HCT116 (cell line): ENCODE measurements at places on chromosomes 12 and 14. TPM values are rescaled to one million over a fixed set of nuclear protein-coding genes. Genes with fewer than 3 reads are reported as not detected.

GRCh38 chr12:75042125-75042524 lies 167.5 kb downstream of the KCNC2 start:
- no peaks in the 10 kb centered on the region for H3K27me3 ChIP-seq
- H3K4me1 ChIP-seq = no peaks in the 10 kb centered on the region
- no peak overlapping the region for H3K4me3 ChIP-seq
- DNase-seq = no peak
- H3K36me3 ChIP-seq = no peaks in the 10 kb centered on the region

Gene SOAT2
- 0.17 TPM for total RNA-seq

DNA sequence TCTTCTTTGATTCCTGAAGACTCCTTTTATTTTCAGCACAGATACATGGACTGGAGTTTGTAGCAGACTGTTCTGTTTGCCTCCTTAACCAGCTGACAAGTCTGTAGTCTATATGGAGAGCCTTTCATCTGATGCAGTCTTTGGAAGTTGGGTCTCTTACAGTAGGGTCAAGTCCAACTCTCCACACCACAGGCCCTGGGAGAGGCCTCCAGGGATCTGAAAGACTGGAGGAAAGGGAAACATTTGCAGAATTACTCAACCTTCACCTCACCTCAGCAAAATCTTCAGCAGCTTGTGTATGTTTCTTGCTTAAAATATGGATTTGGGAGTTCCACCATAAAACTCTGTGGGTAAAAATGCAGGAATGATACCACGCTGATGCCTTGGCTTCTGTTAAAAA lies 188.4 kb downstream of the MSRB3 start:
- H3K27me3 ChIP-seq = no peaks in the 10 kb centered on the region
- H3K27ac ChIP-seq = peak overlapping the region; percentile 48; the same call in 1 of the 2 replicates
- H3K36me3 ChIP-seq = no peaks in the 10 kb centered on the region
- DNase-seq = no peak
- peaks cover 58% of the 10 kb centered on the region for H3K4me1 ChIP-seq
- no peak overlapping the region for H3K4me3 ChIP-seq

DNA sequence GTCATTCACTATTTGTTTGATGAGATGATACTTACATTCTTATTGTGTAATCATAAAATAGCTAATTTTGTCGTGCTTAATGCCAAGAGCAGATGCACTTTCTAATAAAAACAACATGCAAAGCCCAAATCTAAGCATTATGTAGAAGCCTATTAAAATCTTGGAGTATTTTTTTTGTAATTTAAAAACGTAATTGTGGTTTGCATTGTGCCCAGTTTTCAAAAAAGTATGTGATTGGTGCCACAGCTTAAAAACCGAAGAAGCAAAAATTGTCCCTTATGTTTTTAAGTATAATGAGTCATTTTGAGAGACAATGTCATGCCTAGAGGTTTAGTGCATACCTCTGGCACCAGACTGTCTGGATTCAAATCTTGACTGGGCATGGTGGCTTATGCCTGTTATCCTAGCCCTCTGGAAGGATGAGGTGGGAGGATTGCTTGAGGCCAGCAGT lies 464.8 kb upstream of the RGS6 start:
- no peak overlapping the region for H3K4me3 ChIP-seq
- no peaks in the 10 kb centered on the region for H3K27me3 ChIP-seq
- no peak for DNase-seq
- H3K27ac ChIP-seq = no peak overlapping the region
- H3K36me3 ChIP-seq = no peaks in the 10 kb centered on the region

Gene MYO1H
- not detected for total RNA-seq

DNA sequence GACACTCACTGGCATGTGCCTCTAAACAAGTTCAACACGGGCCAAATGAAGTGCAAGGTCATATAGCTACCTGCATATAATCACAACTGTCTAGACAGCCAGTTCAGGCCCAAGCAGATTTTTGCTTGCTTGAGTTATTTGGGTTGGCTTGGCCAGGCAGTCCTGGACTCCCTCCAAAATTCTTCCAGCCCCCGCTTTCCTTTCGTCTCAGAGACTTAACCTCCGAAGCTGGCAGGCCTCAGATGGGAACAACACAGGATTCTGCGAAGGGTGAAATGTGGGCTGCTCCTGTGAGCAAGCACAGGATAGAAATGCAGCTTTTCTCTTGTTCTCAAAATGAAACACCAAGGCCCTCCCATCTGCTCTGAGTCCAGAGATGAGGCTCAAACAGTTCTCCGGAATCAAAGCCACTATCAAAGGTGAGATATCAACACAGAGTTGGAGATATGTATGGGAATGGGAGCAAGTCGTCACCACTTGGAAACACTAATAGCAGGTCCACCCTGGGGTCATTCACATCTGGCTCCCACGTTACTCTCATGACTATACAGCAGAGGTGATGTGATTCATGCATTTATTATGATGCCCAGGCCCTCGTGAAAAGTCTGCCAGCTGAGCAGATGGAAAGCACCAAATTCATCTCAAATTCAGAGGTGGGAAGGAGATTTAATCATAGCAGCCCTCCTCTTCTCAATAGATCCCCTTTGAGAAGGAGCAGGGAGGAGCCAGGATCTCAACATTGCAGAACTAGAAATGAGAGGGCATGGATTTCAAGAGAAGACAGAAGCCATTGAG lies 389.8 kb downstream of the NUAK1 start:
- H3K4me3 ChIP-seq = no peak overlapping the region
- H3K4me1 ChIP-seq = no peaks in the 10 kb centered on the region
- peaks cover 9% of the 10 kb centered on the region for H3K27me3 ChIP-seq
- no peak for DNase-seq
- no peaks in the 10 kb centered on the region for H3K36me3 ChIP-seq
- H3K27ac ChIP-seq = no peak overlapping the region

DNA sequence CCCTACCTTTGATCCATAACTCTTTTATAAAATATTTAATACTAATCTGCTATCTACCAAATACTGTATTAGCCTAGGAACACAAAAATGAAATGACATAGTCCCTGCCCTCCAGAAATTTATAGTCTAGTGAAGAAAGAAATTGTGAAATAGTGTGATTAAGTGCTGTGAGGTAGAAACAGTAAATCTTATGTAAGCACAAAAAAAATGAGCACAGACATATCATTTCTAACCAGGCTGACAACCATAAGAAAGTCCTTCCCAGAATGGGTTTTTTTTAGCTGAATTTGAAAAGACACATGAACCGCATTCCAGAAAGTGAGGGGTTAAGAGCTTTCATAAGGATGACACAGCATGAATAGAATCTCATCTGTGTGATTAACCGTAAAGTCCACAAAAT lies 145.9 kb downstream of the SOX5 start:
- H3K36me3 ChIP-seq = no peaks in the 10 kb centered on the region
- DNase-seq = no peak
- no peaks in the 10 kb centered on the region for H3K4me1 ChIP-seq
- no peak overlapping the region for H3K4me3 ChIP-seq

DNA sequence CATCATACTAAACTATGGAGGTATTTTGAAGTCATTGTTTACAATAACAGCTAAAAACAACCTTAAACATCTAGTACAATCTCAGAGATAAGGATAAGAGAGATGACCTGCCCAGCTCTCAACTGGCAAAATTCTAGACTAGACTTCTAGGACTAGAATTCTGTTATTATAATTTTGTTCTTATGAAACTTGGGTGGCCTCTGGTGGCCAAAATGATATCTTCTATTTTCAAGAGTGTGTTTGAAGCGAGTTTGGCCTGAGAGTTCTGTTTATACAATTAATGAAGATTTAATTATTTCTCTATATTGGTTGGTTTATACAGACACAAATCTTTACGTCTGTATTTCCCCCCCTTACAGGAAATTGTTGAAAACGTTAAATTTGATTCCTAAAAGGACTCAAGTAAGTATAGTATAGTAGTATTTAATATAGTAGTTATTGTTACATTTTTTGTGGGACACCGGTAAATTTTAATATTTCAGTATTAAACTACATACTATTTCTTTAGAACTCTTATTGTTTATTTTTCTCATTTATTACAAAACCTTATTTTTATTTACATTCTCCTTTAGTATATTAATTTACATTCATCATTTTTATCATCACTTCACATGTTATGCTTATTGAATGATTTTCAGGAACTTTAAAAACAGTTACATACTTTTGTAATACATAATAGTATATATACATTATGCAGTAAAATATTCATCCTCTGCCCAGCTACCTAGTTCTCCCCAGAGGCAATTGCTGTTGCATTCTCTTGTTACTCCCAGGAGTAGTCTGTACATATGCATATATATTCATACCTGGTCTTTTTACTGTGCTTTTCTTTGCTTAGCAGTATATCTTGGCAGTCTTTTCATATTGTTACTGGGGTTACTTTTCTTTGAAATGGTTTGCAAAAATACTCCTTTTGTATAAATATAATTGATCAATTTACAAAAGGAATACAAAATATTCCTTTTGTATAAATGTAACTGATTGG lies 6.6 kb downstream of the PPHLN1 start:
- no peaks in the 10 kb centered on the region for H3K27me3 ChIP-seq
- DNase-seq = peak; percentile 29
- peaks cover 8% of the 10 kb centered on the region for H3K36me3 ChIP-seq
- no peak overlapping the region for H3K4me3 ChIP-seq
- H3K4me1 ChIP-seq = peaks cover 1% of the 10 kb centered on the region

Gene SLC17A8
- total RNA-seq = not detected

Gene GALNT4
- total RNA-seq = 2.8 TPM

Gene ABHD12B
- 0.74 TPM for total RNA-seq

GRCh38 chr12:1494856-1495255 lies 99.5 kb downstream of the FBXL14 start:
- no peaks in the 10 kb centered on the region for H3K27me3 ChIP-seq
- H3K36me3 ChIP-seq = no peaks in the 10 kb centered on the region
- no peak overlapping the region for H3K27ac ChIP-seq
- DNase-seq = no peak
- H3K4me1 ChIP-seq = no peaks in the 10 kb centered on the region
- H3K4me3 ChIP-seq = no peak overlapping the region

Gene MANSC4
- total RNA-seq = not detected
